ENCODE measurements at places on chromosomes 2 and 18. TPM values are rescaled to one million over a fixed set of nuclear protein-coding genes. Genes with fewer than 3 reads are reported as not detected.

- DNase-seq, result no peak
Observed at GRCh38 chr2:47013383-47013782, 97.8 kb upstream of the MCFD2 start.

DNA sequence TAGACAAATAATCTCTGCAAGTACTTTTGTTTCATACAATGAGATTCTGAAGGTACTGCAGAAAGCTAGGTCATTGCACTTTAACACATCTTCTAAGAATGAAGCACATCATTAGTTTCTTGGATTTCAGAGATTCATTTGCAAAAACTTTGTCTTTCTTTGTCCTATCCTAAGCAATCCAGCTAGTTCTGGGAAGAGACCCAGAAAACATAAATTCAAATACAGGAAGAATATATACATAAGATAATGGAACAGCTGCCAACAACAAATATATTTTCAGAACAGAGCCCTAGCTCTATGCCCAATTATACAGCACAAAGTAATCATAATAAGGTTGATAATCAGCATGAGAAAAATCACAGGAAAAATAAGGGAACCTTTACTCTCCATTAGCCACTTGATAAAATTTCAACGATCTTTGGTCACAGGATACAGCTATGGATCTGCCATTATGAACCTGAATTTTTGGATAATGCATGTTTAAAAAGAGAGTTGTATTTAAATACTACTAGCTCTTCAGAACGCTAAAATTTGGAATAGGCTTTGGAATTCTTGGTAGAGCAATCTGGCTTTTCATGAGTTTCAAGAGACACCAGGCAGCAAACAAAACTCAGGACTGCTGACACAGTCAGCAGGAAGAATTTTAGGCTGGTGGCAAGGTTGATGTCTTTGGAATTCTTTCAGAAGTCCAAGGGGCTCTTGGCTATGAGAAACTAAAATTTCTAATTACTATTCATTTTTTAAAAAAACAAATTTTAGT, 250.4 kb upstream of the SMIM21 start:
- no peak for DNase-seq

DNA sequence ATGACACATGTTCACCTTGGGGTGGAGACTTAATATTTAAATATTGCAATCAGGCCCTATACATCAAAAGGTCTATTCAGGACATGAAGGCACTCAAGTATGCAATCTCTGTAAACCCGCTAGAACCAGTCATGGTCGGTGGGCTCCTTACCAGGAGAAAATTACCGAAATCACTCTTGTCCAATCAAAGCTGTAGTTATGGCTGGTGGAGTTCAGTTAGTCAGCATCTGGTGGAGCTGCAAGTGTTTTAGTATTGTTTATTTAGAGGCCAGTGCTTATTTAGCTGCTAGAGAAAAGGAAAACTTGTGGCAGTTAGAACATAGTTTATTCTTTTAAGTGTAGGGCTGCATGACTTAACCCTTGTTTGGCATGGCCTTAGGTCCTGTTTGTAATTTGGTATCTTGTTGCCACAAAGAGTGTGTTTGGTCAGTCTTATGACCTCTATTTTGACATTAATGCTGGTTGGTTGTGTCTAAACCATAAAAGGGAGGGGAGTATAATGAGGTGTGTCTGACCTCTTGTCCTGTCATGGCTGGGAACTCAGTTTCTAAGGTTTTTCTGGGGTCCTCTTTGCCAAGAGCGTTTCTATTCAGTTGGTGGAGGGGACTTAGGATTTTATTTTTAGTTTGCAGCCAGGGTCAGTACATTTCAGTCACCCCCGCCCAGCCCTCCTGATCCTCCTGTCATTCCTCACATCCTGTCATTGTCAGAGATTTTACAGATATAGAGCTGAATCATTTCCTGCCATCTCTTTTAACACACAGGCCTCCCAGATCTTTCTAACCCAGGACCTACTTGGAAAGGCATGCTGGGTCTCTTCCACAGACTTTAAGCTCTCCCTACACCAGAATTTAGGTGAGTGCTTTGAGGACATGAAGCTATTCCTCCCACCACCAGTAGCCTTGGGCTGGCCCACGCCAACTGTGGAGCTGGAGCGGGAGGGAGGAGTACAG, 108.1 kb downstream of the XRCC5 start:
- peak; percentile 22 for DNase-seq

The TET3 gene
- polyA plus RNA-seq, result 1.2 TPM

DNA sequence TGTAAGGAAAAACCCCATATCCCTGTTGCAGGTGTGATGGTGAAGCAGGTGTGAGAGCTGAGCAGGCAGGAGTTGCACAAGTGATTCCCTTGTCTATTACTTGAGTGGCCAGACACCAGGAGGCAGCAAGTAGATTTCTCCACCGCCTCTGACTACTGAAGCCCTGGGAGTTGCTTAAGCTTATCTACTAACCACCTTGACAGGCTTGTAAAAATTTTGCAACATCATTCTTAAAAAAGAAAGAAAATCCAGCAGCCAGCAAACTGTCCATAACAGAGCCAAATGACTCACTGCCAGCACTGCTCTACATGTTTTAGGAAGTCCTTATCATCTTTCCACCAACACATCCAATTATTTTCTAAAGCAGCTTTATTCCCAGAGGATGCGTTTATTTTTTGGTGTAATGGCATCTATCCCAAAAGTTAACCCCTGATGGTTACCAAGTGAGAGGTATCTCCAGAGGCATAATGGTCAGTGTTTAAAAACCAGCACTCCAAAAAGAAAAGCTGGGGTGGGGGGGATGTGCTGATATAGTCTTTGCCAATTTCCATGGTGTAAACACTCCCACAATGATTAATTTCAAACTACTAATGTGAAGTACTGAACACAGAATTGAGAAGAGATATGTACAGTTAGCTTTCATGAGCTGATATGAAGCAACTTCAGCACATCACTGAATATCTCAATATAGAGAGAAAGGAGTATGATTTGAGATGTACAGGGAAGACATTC, 16.3 kb upstream of the GPR39 start:
- no peak for DNase-seq

GRCh38 chr18:66280470-66280869, 323.4 kb downstream of the CDH19 start:
- peak; percentile 8 for DNase-seq

The LTBP1 gene
- 23.5 TPM for polyA plus RNA-seq

The SERPINB13 gene
- not detected for polyA plus RNA-seq

DNA sequence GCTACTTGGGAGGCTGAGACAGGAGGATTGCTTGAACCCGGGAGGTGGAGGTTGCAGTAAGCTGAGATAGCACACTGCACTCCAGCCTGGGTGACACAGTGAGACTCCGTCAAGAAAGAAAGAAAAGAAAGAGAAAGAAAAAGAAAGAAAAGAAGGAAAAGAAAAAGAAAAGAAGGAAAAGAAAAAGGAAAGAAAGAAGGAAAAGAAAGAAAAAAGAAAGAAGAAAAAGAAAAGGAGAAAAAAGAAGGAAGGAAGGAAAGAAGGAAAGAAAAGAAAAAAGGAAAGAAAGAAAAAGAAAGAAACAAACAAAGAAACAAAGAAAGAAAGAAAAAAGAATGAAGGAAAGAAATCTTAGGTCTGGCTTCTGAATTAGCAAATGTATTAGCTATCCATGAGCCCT, 150.4 kb downstream of the TMEM163 start:
- no peak for DNase-seq

DNA sequence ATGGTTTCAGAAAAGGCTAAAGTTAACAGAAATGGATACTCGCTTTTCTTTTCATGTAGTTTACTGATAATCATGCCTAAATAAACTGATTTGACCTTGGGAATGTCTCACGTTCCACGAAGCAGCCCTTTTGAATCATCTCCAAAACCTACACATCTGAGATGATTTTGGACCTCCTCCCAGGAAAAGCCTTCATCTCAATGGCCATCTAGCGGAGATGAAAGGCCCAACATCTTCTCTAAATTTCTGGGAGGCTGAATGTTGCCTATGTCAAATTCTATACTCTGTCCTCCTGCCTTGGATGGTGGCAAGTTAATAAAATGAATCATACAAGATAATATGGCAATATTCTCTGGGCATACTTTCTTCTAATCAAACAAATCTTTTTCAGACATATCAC, 448.5 kb downstream of the ZEB2 start:
- DNase-seq, result no peak

GRCh38 chr2:105324101-105324500, 5.4 kb downstream of the TGFBRAP1 start:
- no peak for DNase-seq

DNA sequence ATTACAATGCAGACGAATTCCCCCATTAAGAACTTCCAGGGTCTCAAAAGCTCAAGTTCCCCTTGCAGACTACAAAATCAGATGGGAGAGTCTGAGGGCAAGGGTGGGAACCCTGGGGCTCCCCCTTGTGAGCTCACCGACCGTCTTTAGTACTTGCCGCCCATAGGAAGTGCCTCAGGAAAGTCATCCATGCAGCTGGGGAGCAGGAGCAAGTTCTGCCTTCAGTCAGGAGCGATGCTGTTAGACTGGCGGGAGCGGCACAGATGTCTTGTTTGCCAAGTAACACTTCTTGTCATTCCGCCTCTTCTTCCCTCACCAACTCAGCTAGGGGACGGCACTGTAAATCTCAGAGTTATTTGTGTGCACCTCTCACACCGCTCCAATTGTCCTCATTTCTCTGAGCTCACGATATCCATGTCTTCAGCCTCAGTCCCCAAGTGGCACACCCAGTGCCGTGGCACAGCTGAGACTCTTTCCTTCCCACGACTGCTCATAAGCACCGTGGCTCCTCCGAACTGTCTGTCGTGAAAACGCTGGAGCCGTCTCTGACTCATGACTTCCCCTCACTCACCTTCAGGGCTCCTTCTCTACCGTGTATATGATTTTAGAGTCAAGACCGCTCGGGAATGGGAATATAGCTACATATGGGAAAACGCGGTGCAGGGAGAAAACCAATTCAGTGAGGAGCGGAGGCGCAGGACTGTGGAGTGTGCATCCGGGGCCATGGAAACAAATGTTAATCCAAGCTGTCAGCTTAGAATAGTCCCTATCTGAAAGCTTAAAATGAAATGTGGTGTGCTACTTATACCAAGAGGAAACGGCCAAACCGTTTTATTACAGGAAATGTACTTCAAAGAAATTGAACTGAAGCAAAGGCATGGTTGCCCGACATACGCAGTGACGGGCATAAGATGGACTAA, 34.0 kb downstream of the UXS1 start:
- DNase-seq, result no peak

The MAL gene
- 2.3 TPM for polyA plus RNA-seq

GRCh38 chr18:48541026-48541746, 2.4 kb downstream of the CTIF start:
- peak; percentile 91 for DNase-seq

DNA sequence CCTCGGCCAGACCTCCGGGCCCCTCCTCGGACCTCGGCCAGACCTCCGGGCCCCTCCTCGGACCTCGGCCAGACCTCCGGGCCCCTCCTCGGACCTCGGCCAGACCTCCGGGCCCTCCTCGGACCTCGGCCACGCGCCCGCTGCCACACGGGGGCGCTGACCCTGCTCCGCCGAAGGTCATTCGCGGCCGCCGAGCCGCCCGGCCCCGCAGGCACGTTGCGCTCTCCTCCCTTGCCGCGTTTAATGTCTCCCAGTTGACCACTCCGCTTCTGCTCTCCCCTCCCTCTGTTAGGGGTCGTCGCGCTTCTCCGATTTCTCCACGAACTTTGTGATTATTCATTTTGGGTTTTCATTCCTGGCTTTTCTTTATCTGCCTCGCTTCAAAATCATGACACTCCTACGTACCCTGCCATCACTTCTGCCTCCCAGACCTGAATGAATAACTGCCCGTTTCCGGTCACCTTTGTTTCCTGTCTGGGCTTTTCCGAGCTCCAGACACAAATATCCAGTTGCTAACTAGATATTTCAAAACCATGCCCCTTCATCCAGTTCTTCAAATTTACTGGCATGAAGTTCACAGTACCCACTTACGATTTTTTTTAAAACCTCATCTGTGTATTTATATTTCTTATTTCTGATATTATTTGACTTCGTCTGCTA, 14.8 kb upstream of the COLEC12 start:
- no peak for DNase-seq

The CABYR gene
- polyA plus RNA-seq, result 0.10 TPM

The CASP10 gene
- polyA plus RNA-seq, result 3.5 TPM

GRCh38 chr2:132721938-132722337, 51.9 kb upstream of the LYPD1 start:
- DNase-seq, result no peak

Data from heart left ventricle (tissue), 16 donors.